Fibroblast of mammary gland (primary cell): ENCODE measurements at places on chromosomes 5 and 9.

- DNase-seq = no peak
These were observed 1.8 kb upstream of the CCDC180 start for GRCh38 chr9:97305501-97306298.

DNA sequence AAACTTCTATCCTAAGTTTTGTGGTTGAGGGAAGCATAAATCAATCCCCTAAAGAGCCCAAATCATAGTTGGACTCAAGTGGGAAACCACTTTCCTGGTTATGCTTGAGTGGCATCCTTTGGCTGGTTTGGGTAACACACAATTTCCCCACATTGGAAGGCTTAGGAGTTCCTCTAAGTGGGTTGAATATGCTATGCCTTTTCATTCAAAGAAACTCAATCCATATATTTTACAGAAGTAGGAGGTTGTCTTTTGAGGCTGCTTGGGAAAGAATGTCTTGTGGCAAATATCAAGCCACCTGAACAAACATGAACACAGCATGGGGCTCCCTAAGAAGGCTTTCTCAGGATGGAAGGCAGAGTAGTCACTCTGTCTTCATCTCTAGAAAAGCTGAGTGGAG lies 121.1 kb downstream of the SPATA31D1 start:
- DNase-seq = no peak

DNA sequence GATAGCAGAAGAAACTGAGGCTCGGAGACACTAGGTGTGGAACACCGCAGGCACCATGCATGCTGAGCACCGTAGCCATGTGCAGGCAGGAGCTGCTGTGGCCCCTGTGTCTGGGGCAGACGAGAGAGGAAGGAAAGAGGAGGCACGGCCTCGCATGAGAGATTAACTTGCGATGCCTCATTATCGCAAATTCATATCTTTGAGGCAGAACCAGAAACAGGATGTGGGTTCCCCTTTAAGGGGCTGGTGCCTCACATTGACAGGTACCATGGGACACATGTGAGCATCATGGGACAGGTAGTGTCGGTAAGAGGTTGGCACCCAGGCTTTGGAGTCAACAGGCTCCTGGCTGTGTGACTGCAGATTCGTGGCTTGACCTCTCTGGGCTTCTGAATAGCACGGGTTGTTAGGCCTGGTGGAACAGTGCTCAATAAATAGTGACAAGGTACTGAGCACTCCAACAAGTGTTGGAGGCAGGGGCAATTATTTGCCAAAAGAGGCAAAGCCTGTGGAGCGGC lies 40.8 kb downstream of the NAIF1 start:
- no peak for DNase-seq

DNA sequence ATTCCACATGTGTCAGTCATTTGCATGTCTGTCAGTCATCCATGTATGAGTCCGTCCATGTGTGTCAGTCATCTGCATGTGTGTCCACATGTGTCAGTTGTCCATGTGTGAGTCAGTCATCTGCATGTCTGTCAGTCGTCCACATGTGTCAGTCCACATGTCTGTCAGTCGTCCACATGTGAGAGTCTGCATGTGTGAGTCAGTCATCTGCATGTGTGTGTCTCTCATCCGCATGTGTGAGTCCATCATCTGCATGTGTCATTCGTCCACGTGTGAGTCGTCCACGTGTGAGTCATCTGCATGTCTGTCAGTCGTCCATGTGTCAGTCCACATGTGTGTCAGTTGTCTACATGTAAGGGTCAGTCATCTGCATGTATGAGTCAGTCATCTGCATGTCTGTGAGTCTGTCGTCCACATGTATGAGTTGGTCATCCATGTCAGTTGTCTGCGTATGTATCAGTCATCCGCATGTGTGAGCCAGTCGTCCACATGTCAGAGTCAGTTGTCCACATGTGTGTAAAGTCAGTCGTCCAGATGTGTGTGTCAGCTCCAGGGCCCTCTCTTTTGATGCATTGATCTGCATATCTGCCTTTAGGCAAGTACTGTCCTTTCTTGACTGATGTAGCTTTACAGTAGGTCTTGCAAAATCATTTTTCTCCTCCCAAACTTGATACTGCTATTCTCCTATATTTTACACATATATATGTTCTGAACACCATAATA lies 72.5 kb upstream of the CACNA1B start:
- peak; percentile 66 for DNase-seq

DNA sequence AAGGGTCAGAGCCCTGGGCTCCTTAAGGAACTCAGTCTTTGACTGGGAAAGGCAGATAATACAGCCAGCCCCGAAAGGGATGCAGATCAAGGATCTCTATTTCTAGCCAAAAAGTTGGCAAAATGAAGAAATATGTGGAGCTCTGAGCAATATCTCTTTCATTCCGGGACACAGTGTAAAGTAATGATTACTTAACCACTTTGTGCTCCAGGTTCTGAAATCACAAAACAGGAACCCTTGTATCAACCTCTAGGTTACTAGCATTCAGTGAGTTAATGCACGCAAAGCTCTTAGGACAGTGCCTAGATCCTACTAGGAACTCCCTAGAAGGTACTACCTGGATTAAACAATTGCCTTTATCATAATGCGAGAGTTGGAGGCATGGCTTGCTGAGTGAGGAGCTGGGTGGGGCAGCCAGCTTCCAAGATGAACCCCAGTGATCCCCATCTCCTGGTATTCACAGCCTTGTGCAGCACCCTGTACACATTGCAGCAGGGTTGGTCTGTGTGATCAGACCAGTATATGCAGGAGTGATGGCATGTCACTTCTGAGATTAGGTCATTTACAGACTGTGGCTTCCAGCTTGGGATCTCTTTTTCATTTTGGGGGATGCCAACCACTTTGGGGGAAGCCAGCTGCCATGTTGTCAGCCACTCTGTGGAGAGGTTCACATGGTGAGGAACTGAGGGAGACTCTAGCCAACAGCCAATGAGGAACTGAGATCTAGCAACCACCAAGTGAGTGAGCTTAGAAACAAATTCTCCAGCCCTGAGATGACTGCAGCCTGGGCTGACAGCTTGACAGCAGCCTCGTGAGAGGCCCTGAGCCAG lies 103.1 kb upstream of the SLC44A1 start:
- no peak for DNase-seq

GRCh38 chr5:19462019-19462418 lies 526.0 kb downstream of the CDH18 start:
- DNase-seq = no peak

DNA sequence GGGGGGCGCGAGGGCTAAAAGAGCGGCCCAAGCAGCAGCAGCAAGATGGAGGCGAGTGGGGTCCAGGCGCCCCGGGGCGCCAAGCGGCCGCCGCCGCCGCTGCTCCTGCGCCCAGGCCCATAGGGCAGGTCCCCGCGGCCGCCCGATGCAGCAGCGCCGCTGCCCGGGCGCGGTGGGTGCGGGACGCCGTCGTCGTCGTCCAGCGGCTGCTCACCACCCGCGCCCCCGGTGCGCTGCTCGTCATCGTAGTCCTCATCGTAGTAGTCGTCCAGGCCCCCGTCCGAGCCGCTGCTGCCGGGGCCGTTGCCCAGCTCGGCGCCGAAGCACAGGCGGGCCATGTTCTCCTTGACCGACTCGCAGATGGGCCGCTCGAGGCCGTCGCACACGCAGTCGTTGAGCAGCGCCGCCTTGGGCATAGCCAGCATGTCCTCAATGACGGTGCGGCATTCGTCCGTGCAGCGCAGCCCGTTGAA lies 1.5 kb downstream of the GAS1 start:
- DNase-seq = no peak

DNA sequence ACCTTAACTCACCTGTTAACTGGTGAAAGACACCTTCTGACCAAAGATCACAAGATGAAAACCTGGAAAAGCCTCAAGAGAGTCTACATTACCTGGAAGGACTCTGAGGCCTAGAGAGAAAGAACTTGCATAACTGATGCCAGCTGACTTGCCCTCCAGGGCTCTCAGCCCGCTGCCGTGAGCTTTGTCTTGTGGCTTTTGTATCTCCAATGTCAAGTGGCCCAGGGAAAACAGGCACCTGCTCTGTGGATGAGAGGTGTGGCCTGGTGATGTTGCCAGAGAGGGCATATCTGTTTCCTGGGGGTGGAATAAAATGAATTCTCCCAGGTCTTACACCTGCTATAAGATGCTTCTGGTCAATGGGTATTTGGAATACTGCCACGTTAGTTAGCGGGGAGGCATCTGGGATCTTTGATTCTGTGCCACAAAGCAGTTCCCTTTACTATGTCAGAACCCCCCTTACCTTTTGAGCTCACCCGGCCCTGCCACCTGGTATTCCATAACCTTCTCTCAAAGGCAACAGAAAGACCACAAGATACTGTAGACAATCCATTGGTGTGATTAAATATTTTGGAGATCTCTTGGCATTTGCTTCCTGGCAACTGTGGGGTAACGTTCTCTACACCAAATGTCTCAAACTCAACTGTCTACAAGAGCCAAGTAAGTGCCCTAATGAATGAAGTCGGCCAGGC lies 54.9 kb upstream of the N4BP3 start:
- DNase-seq = no peak

DNA sequence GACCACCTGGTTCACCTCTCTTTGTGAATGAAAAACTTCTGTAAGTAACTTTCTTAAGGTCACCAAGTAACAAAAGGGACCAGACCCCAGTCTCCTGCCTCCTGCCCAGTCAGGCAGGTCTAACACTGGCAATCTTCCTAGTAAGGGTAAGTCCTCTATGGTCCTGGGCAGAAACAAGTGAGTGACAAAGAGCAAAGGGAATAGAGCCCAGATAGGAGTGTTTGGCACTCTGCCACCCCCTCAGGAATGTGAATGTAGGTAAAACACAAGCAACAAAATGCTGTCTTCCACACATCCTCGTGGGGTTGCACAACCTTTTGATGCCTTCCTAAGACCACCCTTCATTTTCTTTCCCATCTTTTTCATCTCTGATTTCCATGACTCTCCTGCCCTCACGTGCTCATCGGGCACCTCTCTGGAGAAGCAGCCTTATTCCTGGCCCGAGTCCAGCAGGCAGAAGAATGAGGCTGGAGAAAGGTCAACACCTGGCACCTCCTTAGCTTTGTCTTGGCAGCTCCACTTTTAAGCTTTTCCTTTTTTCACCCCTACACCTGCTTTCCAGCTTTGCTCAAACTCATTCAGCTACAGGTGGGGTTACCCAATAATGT lies 90.2 kb upstream of the LHFPL2 start:
- no peak for DNase-seq

DNA sequence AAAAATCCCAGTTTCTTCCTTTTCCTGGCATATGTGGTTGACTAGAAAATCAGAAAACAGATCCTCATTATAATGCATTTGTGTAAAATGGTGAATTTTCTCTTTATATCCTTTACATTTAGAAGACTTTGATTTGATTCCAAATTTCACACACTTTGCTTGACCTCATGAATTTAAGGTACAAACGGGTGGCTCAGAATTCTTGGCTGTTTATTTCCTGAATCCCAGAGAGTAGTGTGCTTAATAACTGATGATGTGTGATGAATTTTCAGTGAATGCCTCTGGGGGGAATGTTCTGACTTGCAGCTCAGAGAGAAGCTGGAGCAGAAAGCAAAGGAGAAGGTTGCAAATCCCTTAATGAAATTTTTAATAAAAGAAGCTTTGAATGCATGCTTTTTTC lies 126.8 kb downstream of the SPATA31D1 start:
- DNase-seq = no peak

- DNase-seq = peak; percentile 43
These were observed 917.0 kb downstream of the MAT2B start for GRCh38 chr5:164422400-164422799.

DNA sequence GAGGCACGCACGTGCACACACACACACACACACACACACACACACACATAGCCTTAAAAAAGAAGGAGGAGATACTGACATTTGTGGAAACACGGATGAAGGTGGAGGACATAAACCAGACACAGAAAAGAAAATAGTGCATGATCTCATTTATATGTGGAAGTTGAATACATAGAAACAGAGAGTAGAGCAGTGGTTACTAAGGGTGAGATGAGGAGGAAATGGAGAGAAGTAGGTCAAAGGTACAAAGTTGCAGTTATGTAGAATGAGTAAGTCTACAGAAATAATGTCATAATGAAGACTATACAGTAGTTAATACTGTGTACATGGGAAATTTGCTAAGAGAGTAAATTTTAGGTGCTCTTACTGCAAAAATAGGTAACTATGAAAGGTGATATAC lies 412.2 kb upstream of the CDH9 start:
- DNase-seq = peak; percentile 40

DNA sequence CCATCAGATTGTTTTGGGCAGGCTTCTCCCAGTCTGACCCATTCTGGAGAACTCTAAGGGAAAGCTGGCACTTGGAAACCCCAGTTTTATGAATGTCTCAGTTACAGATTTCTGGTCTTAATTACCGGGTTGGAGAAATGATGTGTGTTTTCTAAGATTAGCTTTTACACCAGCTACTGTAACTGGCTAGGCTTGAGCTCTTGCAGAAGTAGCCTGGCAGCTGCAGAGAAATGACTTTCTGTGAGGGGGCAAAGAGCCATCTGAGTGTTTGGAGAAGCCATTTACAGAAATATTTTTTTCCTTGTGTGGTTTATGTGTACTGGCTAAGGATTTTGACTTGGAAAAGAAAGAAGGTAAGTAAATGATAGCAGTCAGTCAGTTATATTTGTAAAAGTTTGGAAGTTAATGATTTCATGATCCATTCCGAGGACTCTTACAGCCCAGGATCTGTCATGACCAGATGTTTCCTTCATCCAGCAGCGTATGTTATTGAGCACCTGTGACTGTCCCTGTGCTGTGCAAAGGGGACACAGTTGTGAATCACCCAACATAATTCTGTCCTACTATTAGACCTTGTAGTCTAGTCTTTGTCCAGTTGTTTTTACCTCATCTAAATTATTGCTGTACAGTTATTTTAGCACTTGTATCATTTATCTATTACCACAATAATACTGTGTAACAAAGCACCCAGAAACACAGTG lies 53.7 kb upstream of the GDNF start:
- DNase-seq = no peak

- DNase-seq = no peak
These were observed 65.3 kb downstream of the SH3RF2 start for GRCh38 chr5:146001544-146002190.
